Activated T-helper 1 cell treated with anti-CD3 and anti-CD28 coated beads, Interleukin-2, amount 50 U/mL, for 16 hours (primary cell): ENCODE measurements at places on chromosomes 6 and 20.
A peak's percentile ranks its signal among the peaks of the same experiment; 100 is the strongest.

DNA sequence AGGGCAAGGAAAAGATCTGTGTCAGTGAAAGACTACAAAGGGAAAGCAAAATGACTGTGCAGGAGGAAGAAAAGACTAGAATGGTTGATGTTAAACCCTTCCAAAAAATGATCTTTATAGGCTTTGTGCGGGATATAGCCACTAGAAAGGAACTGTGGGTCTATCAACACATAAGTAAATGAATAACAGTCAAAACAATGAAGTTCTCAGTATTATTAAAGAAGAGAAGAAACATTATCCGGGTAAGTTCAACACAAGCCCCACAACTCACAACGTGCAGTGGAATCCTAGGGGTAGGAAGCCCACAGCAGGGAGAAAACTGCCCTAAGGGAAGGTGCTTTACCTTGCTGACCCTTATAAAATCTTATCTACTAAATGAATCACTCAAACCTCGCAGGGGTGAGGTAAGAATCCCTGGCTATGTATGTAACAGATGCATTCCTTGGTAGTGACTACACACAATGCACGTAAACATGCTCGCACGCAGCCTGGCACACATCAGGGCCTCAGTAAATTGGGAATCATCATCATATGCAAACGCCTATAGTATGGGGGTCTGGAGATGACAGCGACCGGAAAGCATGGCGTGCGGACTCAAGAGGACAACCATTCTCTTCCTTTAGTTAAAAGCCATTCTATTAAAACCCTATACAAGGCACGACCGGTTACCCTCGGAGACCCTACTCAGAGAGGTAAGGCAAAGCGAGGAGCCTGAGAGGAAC, 11.3 kb downstream of the TFAP2A start:
- no peak for DNase-seq

DNA sequence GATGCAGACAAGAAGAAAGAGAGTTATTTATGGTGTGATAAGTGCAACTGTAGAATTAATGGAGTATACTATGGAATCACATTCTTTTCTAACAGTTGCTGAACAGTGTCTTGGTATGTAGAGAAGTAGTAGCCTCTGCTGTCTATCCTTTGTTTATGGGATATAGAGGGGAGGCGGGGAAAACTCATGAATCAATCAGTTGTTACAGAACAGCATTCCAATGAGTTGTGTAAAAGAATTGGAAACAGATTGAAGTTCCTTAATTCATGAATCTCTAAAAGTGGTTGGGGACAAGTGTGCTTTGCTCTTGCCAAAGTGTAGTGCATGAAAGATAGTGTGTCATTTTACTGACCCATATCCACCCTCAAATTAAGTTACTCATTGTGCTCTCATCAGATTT, 77.7 kb downstream of the FLRT3 start:
- no peak for DNase-seq

GRCh38 chr20:25245461-25245860, 2.4 kb upstream of the PYGB start:
- DNase-seq = no peak

GRCh38 chr6:36320475-36320874, 16.2 kb downstream of the BNIP5 start:
- DNase-seq = no peak

DNA sequence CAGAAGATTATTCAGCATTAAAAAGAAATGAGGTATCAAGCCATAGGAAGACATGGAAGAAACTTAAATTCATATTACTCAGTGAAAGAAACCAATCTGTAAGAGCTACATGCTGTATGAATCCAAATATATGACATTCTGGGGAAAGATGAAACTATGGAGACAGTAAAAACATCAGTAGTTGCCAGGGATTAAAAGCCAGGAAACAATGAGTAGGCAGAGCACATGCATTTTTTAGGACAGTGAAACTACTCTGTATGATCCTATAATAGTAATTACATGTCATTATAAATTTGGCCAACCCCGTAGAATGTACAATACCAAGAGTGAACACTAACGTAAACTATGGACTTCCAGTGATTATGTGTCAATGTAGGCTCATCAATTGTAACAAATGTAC, 92.8 kb upstream of the RNF217 start:
- DNase-seq = no peak

- DNase-seq = no peak
Observed at GRCh38 chr6:52146851-52147445, 39.2 kb upstream of the IL17A start.

GRCh38 chr6:3490625-3490980, 33.8 kb upstream of the SLC22A23 start:
- no peak for DNase-seq

GRCh38 chr6:10542213-10542612, 21.1 kb downstream of the GCNT2 start:
- DNase-seq = no peak

DNA sequence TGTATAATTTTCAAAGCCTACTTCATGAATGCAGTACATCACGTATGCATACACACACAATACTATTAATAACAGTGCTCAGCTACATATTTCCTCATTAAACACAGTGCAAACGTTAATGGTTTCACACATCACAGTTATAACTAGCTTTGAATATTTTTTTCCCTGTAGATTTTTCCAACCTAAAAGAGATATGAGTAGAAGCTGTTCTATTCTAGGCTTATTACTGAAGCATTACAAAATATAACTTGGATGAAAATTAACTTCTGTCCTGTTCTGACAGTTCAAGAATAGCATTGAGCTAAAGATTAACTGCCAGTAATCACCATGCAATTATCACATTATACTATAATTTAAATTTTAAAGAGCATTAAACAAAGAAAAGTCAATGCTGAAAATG, 6.2 kb downstream of the LMBRD1 start:
- no peak for DNase-seq

GRCh38 chr20:47740121-47740861, 45.0 kb downstream of the SULF2 start:
- DNase-seq = no peak

DNA sequence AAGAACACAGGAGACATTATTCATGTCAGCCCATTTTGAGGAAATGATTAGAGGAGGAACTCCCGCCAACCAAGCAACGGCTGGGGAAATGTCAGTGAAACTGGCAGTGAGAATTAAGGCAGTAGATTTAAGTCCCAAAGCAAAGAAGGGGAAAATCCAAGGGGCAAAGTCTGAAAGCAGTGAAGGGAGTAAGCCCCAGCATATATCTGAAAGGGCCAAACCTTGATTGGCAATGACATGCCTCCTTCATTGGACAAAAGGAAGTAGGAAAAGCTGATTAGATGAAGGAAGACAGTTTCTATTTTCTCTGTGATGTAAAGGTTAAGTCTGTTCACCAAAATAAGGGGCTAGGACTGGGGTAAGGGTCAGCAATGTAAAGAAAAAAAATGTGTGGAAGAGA, 190.3 kb downstream of the RNF144B start:
- DNase-seq = no peak

- no peak for DNase-seq
Observed at GRCh38 chr6:81682235-81682795, 70.2 kb downstream of the TENT5A start.

DNA sequence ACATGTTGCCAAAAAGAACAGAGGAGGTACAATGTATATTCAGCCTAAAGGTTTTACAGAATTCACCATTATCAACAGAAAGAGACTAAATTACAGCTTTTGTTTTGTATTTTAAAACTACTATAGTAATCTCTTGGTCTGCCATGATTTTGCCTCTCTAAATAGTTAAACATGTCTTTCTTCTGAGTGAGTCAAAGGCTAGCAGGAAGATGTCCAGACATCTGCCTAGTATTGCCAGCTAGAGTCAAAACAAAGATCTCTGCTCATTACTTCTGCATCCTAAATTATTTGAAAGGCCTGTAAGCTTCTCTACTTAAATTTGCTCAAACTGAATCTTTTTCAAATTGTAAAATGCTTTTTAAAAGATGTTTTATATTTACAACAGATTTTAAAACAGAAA, 8.8 kb downstream of the ASF1A start:
- no peak for DNase-seq

GRCh38 chr6:134097114-134097707, 44.8 kb upstream of the SLC2A12 start:
- DNase-seq = peak; percentile 10

DNA sequence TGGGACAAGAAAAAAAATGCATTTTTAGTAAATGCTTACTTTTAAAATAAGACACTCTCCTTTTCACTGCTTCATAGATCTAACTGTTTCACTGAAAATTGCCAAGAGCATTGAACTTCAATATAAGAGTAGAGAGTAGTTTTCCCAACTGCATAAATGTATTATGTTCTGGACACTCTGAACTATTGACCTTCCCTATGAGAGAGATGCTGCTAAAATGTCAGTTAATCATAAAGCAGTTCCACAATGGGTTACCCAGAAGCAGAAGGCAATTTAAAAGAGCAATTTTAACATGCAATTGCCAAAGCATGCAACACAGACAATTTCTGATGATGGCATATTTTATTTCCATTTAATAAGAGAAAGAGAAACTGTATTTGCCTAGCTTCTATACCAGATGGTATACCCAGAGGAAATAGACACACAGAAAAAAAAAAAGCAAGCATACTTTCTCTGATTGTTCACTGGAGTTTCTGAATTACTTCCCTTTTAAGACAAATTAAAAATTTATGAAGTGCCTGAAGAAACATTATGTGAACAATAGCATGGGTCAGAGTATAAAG, 279.1 kb upstream of the THEMIS start:
- no peak for DNase-seq

- no peak for DNase-seq
Observed at GRCh38 chr20:53122853-53123252, 150.7 kb downstream of the TSHZ2 start.

DNA sequence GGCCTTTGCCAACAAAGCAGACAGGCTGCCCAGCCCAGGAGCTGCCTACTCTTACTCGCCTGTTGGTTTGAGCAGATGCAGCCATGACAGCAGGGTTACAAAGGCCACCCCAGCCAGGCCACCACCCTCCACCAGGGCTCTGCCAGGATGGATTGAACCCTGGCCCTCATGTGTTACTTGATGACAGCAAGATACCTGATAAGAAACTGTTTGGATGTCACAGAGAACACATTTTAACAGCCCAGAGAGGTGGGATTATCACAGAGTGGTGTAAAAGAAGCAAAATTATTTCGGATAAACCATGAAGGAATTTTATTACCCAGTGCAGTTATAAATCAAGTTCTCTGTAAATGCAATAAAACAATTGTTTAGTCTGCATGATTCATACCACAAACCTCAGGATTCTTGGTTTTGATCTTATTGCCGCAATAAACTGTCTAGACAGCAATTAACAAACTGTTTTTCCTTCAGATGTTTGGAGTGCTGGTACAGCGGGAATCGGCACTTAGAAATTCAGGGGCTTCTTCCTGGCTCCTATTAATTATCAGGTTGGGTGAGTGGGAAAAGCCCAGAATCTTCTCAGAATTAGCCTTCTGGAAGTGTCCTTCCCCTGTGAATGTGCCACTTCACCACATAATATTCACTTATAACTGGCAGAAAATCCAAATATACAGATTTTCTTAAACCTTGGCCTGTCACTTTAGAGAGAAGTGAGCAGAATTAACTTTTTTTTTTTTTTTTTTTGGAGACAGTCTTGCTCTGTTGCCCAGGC, 58.0 kb upstream of the SALL4 start:
- no peak for DNase-seq

GRCh38 chr6:123803504-123804013, at the start of gene NKAIN2:
NKAIN2 (plus strand) TSS chr6:123803865.
- DNase-seq = no peak

GRCh38 chr6:22284666-22285065, 12.2 kb downstream of the PRL start:
- no peak for DNase-seq

- DNase-seq = no peak
Observed at GRCh38 chr6:111011360-111012142, 29.7 kb downstream of the RPF2 start.

DNA sequence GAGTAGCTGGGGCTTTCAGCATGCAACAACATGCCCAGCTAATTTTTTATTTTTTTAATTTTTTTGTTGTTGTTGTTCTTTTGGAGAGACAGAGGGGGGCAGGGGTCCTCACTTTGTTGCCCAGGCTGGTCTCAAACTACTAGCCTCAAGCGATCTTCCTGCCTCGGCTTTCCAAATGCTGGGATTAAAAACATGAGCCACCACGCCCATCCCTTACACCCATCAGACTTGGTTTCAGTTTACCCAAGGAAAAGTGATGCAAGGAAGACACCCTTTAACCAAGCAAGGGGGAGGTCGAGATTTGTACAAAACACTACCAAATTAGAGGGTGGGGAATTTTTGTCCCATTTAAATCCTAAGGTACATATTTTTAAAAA, 210.1 kb downstream of the ARHGAP18 start:
- DNase-seq = no peak

DNA sequence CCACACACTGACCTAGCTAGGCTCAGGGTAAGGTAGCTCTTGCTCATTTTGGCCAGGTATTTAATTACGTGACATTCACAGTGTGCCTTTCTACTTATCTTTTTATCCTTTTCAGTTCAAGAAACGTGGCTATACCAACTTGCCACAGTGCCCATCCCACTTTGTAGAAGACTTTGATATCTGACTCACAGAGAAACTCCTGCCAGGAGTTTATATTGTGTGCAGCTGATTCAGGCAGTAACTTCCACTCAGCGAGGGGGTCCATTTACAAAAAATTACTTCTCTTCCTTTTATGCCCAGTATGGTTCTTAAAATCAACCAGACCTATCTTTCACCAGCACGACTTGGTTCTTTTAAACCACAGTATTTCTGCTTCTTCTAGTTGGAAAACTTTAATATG, 75.6 kb downstream of the PRL start:
- no peak for DNase-seq

GRCh38 chr6:130326496-130326895, 39.3 kb upstream of the TMEM200A start:
- no peak for DNase-seq

DNA sequence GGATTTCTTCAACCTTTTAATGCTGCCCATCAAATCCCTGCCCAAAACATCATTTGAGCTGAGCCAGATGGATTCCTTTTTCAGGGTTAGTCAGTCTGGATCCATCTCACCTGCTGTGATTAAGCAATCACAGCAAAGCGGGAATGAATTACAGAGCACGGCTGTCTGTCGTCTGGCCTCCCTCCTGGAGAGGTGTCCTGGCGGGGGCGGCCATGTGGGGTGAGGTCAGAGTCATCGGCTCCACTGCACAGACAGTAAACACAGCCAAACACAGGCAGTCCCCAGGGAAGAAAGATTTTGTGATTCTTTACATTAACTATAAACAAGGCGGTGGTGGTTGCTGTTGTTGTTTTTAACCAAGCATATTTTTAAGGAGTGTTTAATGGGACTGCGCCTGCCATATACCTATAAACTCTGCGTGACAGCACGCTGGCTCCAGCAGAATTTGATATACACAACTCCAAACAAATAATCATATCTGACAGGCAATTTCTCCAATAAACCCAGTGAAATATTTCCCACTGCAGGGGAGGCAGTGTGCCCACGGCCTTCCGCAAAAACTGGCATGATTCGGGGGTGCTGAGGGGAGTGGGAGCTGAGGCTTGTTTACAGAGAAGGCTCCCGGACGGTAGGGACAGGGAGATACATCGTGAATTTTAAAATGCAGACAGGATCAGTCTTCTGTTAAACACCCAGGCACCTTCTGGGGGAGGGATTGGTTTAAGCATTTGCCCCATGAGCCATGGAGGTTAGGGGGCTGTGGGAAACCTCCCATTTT, 232.0 kb upstream of the PMEPA1 start:
- DNase-seq = no peak

- no peak for DNase-seq
Observed at GRCh38 chr6:155366325-155366724, 52.0 kb upstream of the TFB1M start.

- DNase-seq = no peak
Observed at GRCh38 chr6:110355727-110356126, 2.4 kb downstream of the METTL24 start.
